ENCODE measurements at places on chromosomes 2 and 18.

- DNase-seq, result no peak
Observed at GRCh38 chr2:166572937-166573336, 78.9 kb upstream of the SCN7A start.

- DNase-seq, result no peak
Observed at GRCh38 chr2:177172034-177172880, 40.3 kb upstream of the HNRNPA3 start.

DNA sequence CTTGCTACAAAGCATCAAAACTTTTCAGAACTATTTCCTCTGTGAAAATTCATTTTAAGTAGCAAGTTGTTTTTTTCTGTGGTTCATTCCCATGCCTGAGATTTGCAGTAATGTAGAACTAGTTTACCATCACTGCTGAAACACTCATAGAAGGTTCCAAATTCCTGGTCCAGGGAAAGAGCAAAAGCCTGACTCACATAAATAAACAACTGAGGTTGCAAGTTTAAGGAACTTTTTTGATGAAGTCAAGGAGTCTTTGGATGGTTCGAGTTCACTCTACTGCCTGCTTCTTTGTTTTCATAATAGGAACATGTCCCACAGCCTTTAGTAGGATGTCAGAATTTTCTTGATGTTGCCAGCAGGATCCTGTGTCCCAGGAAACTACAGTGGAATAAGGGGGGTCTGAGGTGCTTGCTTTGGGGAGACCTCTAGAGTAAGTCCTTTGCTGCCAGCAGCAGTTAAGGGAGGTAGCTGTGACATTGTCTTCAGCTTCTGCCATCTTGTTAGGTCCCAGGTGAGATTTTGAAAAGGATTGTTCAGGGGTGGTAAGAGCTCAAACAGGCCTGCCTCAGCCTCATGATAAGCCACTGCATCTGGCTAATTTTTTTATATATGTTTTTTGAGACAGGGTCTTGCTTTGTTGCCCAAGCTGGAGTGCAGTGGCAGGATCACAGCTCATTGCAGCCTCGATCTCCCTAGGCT is 43.9 kb downstream of the ACSL3 start:
- no peak for DNase-seq

DNA sequence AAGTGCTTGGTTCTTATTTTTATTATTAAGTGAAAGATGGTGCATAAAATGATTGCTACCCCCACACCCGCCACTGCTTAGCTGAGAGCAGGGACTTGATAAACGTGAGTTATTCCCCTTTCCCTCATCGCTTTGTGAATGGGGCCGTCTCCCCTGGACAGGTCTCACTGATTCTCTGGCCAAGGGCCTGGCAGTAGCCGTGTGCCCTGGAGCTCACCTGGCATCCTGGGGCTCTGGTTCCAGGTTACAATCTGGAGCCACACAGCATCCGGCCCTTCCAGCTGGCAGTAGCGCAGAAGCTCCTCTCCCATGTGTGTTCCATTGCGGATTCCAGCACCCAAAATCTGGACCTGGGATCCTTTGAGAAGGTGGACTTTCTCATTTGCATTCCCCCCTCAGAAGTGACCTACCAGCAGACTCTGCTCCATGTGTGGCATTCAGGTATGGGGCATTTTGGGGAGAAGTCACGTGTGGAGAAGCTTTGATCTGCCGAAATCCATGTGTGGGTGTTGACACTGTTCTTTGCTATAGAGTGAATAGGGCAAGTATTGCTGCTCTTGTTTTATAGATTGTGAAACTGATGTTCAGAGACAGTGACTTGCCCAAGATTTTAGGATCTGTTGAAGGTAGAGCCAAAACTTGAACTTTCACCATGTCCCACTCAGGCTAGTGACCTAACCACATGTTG is 63.8 kb downstream of the GREB1 start:
- no peak for DNase-seq

GRCh38 chr2:213087040-213087439 is 64.4 kb downstream of the IKZF2 start:
- no peak for DNase-seq

GRCh38 chr18:67933271-67933670 is 416.8 kb upstream of the DSEL start:
- no peak for DNase-seq

DNA sequence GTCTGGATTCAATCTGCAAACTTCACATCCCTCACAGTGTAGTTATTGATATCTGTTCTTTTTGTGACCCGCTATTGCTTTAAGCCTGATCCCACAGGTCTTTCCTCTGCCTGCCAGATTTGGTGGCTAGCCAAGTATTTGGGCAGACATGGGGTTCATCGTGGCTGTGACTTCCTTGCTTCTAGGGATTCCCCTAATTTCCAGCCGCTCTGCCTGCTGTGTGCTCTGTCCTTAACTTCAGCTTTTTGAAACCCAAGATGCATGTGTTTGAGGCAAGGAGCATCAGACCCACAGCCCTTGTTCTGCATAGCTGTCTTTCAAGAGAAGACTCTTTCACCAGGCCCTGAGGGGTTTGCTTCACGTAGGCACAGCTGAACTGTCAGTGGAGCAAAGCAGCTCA is 54.2 kb downstream of the NCAPH start:
- DNase-seq, result no peak
